ENCODE measurements at places on chromosomes 13 and 19. TPM values are rescaled to one million over a fixed set of nuclear protein-coding genes. Genes with fewer than 3 reads are reported as not detected.

COL5A3 gene
- polyA plus RNA-seq: 3.6 TPM

ZNF790 gene
- polyA plus RNA-seq: 8.8 TPM

- DNase-seq: no peak
These were observed 324 bp downstream of the RUVBL2 start for GRCh38 chr19:48994035-48994386.

ZNF45 gene
- 32.5 TPM for polyA plus RNA-seq

GRCh38 chr19:48378194-48378570, 13.2 kb downstream of the KDELR1 start:
- no peak for DNase-seq

- no peak for DNase-seq
These were observed 15.1 kb downstream of the ZNF175 start for GRCh38 chr19:51586103-51586728.

GRCh38 chr19:33435706-33436359, 62.3 kb downstream of the CEBPG start:
- DNase-seq: no peak

- no peak for DNase-seq
These were observed 23.5 kb downstream of the EBPL start for GRCh38 chr13:49667773-49668172.

GRCh38 chr19:58350001-58350861, 3.1 kb downstream of the A1BG start:
- no peak for DNase-seq

GRCh38 chr13:85386424-85386823, 412.8 kb downstream of the SLITRK6 start:
- DNase-seq: no peak

DNA sequence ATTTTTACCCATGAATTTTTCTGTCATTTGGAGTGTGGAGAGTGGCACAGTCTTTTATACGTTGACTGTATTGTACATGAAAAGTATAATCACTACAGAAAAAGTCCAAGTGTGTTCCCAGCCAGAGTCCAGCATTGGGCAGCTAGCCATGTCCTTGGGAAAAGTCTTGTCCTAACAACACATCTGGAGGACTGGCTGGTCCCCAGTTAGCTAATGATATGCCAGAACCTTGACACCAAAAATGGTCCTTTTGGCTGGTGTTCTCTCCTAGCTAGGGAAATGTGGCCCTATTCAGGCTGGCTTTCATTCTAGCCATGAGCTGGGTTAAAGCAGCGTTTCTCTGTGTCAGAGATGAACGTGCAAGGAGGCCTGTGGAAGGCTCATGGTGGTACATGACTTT, 98.9 kb downstream of the ESD start:
- DNase-seq: no peak

DNA sequence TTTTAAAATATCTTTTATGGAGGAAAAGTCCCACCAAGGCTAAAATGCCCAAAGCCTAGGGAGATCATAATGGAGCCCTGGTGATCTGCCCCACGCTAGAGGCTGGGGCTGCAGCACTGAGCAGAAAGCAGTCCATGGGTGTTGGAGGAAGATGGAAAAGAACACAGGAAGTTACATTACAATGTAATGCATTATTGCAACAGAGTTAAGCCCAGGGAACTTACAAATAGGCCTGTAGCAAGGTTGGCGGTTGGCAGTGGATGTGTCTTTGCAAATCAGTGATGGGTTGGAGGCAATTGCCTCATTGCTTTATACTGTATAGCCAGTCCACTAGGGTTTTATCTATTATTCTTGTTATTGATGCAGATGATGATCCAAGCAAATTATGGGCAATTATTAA, 399.9 kb downstream of the NDFIP2 start:
- DNase-seq: no peak

DNA sequence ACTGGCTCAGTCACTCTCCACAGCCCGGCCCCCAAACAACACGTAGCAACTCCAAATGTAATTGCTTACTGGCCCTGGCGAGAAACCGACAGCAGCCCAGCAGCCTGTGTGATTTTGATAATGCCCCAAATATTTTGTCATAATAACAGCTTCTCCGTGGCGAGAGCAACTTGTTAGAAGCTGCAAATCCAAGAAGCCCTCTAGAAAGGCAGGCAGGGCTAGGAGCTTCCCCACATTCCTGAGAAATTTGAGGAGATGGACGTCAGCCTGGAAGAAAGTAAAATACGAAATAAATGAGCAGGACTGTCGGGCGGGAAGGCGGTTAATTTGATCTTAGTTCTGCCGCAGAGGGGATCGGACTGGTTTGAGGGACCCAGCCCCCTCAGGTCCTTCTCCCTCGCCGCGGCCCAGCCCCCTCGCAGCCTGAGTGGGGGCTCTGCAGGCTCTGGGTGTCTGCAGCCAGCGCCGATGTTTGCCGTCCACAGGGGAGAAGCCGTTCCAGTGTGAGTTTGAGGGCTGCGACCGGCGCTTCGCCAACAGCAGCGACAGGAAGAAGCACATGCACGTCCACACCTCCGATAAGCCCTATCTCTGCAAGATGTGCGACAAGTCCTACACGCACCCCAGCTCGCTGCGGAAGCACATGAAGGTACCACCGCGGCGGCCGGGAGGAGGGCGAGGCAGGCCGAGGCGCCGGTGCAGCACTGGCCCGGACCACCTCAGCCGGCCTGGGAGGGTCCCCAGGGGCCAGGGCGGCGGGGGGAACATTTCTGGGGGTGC, 3.1 kb downstream of the ZIC2 start:
- DNase-seq: no peak

GRCh38 chr19:58554494-58555368, at the start of gene CHMP2A:
Gene CHMP2A (minus strand): TSS chr19:58555105. CDS start chr19:58554212, 893 bp downstream.
- peak; percentile 97 for DNase-seq

DNA sequence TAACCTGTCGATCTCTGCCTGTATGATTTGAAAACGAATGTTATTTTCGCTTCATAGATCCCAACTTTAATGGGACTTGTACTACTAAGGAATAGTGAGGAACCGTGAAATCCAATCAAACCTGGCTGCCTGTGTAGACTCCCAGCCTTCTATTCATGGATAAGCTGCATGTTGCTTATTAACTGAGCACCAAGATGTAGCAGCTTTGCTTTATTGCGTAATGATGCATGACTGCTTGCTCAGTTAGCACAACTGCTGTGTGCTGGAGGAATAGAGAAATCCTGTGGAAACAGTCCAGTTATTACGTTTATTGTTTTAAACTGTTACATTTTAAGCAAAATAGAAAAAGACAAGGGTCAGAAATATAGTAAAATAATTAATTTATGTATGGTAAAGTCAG, 108.2 kb downstream of the SHISA2 start:
- DNase-seq: peak; percentile 74

- DNase-seq: no peak
These were observed 507.4 kb downstream of the DACH1 start for GRCh38 chr13:71359641-71360040.

GRCh38 chr13:44474122-44474910, 100.7 kb downstream of the SERP2 start:
- DNase-seq: no peak

GRCh38 chr19:9178901-9179300, at the start of gene OR7D2:
Gene OR7D2 (plus strand): TSS chr19:9178979. CDS start chr19:9185782, 6,803 bp downstream.
- no peak for DNase-seq

IGFL2 gene
- polyA plus RNA-seq: 1.3 TPM

NCLN gene
- polyA plus RNA-seq: 52.4 TPM

- peak; percentile 100 for DNase-seq
These were observed at the start of gene MZF1 for GRCh38 chr19:58572818-58573657. Gene MZF1 (minus strand): TSS chr19:58573335. CDS start chr19:58571389, 1,946 bp downstream.

GRCh38 chr19:36136964-36137686, 2.7 kb upstream of the CAPNS1 start:
- DNase-seq: no peak

- no peak for DNase-seq
These were observed 740 bp downstream of the WDFY2 start for GRCh38 chr13:51584731-51585672.

GRCh38 chr19:23384858-23385257, 10.4 kb downstream of the ZNF91 start:
- no peak for DNase-seq

EIF3K gene
- polyA plus RNA-seq: 272 TPM

GRCh38 chr19:30817965-30818567, 445.9 kb downstream of the ZNF536 start:
- no peak for DNase-seq

DNA sequence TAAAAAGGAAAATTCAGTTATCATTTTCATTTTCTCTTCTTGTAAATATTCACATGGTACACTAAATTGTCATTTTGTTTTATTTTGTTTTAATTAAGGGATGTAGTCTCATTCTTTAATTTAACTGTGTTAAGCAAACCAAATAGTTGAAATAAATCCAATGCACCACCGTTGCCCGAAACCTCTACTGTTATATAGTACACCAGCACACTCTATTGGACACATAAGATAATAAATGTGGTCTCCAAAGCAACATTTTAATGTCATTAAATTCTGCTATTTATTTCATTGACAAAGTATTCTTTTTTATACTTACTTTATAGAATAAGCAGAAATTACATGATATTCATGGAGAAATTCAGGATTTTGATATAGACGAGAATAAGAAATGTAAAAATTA, 156.4 kb upstream of the FREM2 start:
- DNase-seq: peak; percentile 7

- DNase-seq: no peak
These were observed 346.6 kb downstream of the TBC1D4 start for GRCh38 chr13:75135325-75135825.

GRCh38 chr19:16661480-16662034, 618 bp downstream of the TMEM38A start:
- DNase-seq: no peak

CRB3 gene
- polyA plus RNA-seq: 18.0 TPM

CYP4F11 gene
- not detected for polyA plus RNA-seq

Measured in right lung (tissue), 10 donors.